Stimulated activated CD8-positive, alpha-beta memory T cell treated with anti-CD3 and anti-CD28 coated beads, Interleukin-7, amount 100 ng/mL, for 1 hour (primary cell): ENCODE measurements at places on chromosomes 2 and 18.

- no peak for DNase-seq
Observed at GRCh38 chr18:48007955-48008701, 77.7 kb upstream of the SMAD2 start.

- no peak for DNase-seq
Observed at GRCh38 chr18:25351280-25351775, 638 bp downstream of the ZNF521 start.

DNA sequence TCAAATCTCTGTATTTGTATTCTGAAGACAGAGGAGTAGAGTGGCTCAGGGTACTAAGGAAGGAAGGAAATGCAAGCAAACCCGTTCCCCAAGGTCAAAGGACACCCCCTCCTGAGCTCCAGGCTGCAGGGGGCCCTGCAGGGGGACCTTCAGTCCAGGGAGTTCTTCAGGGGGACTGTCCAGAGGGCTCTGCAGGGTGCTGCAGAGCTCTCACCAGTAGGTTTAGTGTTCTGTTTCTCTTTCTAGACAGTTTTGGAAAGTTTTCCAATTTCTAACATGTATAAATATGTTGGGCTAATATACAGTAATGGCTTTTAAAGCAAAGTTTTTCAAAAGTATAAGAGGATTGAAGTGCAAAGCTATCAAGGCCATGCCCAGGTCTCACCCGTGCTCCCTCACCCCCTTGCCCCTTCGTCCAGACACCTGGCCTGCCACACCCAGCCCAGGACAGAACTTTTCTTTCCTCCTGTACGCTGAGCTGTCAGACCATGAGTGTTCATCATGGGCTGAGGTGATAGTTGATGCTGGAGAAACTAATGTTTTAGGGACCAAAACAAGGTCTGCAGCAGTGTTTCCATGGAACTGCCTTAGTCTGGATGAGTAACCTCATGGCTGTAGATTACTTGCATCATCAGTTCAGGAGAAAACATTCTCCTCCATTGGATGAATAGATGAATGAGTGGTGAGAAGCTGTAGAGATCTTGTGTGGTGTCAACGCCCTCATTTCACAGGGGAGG lies 134.2 kb downstream of the GLI2 start:
- DNase-seq, result no peak

DNA sequence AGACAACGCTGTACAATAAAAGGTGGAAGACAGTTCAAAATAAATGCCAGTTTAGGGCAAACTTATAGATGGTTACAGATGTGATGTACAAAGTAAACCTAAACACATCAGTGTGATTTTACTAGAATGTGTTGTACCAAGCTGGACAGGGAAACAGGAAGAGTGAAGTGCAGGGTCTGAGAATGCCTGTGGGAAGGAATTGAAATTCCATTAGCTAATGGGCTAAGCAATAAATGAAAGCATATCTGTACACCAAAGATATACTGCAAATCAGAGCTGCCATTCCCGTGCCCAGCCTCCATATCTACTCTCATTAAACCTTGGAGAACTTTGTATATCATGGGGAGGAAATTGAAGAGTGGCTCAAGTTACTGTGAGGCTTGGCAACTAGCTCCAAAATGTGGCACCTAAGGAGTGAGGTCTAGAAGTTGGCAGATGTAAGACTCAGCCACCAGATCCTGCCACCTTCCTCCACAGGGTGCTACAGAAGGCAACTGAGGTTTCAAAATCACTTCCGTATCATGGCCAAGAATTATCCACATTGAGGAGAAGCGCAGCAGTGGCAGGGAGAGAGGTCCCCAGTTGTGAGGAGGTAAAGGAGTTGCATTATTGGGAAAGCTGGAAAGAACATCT lies 277.8 kb downstream of the TCF4 start:
- DNase-seq, result no peak

- DNase-seq, result no peak
Observed at GRCh38 chr2:170163411-170164065, 14.4 kb upstream of the MYO3B start.

DNA sequence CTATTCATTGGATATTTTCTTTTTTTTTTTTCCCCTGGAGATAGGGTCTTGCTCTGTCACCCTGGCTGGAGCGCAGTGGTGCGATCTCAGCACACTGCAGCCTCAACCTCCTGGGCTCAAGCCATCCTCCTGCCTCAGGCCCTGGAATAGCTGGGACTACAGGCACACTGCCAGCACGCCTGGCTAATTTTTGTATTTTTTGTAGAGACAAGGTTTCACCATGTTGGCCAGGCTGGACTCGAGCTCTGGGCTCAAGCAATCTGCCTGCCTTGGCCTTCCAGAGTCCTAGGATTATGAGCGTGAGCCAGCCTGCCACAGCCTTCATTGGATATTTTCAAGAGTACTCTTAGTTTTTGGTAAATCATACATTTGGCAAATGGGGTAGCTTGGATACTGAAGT lies 9.0 kb upstream of the MCFD2 start:
- no peak for DNase-seq

DNA sequence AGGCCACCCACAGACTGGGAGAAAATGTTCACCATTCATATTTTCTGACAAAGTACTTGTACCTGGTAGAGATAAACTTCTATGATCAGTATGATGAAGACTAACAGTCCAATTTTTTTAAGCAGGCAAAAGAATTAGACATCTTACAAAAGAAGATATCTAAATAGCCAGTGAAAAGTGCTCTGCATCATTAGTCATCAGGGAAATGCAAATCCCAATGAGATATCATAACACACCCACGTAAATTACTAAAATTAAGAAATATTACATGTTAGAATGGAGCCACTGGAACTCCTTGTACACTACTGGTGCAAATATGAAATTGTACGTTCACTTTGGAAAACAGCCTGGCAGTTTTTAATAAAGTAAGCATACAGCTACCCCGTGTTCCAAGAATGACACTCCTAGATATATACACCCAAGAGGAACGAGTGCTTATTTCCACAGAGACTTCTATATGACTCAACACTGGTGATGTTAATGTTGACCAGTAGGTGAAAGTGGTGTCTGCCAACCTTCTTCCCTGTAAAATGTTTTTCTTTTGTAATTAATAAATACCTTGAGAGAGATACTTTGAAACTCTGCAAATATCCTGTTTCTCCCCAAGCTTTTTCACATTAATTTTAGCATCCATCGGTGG lies 80.3 kb downstream of the NPAS2 start:
- DNase-seq, result no peak

GRCh38 chr2:235779444-235779896 lies 285.6 kb downstream of the AGAP1 start:
- no peak for DNase-seq

- no peak for DNase-seq
Observed at GRCh38 chr2:86519349-86519748, 43.9 kb downstream of the CHMP3 start.

DNA sequence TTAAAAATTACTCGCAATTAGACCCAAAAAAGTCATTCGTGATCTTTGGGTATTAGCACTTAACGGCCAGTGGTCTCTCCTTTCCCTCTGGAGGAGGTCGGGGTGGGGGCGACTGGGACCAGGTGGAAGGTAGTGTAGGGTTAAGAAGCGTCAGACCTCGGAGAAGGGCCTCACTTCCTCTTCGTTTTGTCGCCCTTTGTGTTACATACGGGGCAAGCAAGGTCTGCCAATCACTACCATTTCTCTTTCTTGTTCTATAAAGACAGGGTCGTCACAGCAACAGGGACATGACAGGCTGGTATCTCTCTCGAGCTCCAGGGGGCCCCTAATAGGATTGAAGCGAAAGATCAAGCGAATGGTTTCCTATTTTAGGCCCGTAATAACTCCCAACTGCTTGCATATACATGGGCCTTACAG lies 136.6 kb downstream of the INSIG2 start:
- no peak for DNase-seq

- no peak for DNase-seq
Observed at GRCh38 chr18:54983041-54983686, 23.9 kb upstream of the CCDC68 start.

DNA sequence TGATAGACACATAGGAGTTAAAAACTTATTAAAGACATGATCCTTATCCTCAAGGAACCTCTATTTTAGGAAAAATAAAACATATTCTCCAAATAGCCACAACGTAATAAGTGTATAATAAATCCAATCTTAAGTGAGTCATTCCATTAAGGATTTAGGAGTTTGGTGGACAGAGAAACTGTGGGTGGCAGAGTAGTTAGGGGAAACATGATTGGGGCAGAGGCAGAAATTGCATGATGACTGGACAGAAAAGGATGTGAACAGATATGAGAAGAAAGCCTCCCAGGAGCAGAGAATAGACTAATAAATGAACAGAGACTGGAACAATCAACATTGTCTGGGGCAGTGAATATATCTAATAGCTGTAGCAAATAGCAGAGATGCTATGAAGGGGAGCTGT lies 48.1 kb upstream of the SIGLEC15 start:
- no peak for DNase-seq

DNA sequence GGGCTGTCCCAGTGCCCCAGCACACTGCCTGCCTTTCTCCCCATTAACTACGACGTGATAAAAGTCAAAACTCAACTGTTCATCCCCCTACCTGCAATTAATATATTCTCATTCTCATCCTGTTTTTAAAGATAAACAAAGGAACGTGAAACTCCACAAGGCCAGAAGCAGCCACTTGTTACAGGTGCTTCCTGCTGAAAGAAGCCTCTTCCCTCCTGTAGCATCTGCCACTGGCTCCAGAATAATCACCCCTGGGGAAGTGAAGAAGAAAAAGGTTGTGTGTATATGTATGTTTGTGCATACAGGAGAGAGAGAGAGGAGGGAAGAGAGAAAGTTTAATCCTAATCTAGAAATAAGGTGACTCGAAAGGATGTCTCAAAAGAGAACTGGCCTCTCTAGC lies 27.1 kb downstream of the KIAA2012 start:
- no peak for DNase-seq

- no peak for DNase-seq
Observed at GRCh38 chr2:119004602-119005001, 62.6 kb downstream of the MARCO start.

- DNase-seq, result no peak
Observed at GRCh38 chr2:114352988-114353387, 89.5 kb upstream of the DPP10 start.

- DNase-seq, result no peak
Observed at GRCh38 chr2:197300139-197300538, 10.4 kb downstream of the ANKRD44 start.
